Stimulated activated CD4-positive, alpha-beta T cell treated with anti-CD3 and anti-CD28 coated beads, Interleukin-4, amount 100 ng/mL, for 4 hours (primary cell): ENCODE measurements at places on chromosomes 2 and 18.

- no peak for DNase-seq
These were observed 56.5 kb downstream of the HPCAL1 start for GRCh38 chr2:10359246-10359645.

GRCh38 chr2:70113359-70114070 lies 26.2 kb downstream of the PCBP1 start:
- no peak for DNase-seq

- DNase-seq = no peak
These were observed 115.8 kb downstream of the CABLES1 start for GRCh38 chr18:23250893-23251656.

GRCh38 chr2:108579623-108580022 lies 45.4 kb downstream of the LIMS1 start:
- DNase-seq = no peak

- no peak for DNase-seq
These were observed 110.0 kb downstream of the HDAC4 start for GRCh38 chr2:239290618-239291474.

GRCh38 chr2:28670856-28671255 lies 80.8 kb upstream of the PPP1CB start:
- DNase-seq = no peak

DNA sequence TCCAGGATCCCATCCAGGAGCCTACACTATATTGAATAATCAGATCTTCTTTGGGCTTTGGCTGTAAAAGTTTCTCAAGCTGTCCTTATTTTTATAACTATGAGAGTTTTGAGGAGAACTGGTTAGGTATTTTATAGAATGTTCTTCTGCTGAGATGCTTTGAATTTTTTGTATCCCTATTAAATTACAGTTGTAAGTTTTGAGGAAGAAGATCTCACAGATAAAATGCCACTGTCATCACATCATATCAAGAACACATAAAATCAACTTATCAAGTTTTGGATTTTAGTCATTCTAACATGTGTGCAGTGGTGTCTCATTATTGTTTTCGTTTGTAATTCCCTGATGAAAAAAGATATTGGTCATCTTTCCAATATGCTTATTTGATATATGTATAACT lies 260.2 kb upstream of the COL3A1 start:
- DNase-seq = no peak

GRCh38 chr18:9916077-9916639 lies 2.3 kb downstream of the VAPA start:
- DNase-seq = no peak

GRCh38 chr18:13797157-13797611 lies 26.8 kb upstream of the MC5R start:
- no peak for DNase-seq

DNA sequence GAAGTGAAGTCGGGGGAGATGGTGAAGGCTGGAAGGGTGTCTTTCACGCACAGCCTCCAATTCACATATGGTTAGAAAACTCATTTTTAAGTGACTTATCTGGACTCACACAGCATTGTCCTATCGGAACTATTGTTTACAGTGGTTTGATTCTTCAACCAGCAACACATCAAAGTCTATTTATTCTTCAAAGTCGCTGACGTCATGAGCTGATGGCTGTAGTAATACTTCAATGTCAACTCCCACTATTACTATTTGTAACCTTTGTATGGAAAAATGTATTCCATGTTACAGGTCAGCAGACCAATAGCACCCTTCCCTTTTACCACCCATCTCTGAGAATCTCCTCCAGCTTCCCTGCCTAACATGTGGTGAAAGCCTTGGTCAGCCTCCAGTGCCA lies 47.8 kb upstream of the TMEM163 start:
- no peak for DNase-seq

DNA sequence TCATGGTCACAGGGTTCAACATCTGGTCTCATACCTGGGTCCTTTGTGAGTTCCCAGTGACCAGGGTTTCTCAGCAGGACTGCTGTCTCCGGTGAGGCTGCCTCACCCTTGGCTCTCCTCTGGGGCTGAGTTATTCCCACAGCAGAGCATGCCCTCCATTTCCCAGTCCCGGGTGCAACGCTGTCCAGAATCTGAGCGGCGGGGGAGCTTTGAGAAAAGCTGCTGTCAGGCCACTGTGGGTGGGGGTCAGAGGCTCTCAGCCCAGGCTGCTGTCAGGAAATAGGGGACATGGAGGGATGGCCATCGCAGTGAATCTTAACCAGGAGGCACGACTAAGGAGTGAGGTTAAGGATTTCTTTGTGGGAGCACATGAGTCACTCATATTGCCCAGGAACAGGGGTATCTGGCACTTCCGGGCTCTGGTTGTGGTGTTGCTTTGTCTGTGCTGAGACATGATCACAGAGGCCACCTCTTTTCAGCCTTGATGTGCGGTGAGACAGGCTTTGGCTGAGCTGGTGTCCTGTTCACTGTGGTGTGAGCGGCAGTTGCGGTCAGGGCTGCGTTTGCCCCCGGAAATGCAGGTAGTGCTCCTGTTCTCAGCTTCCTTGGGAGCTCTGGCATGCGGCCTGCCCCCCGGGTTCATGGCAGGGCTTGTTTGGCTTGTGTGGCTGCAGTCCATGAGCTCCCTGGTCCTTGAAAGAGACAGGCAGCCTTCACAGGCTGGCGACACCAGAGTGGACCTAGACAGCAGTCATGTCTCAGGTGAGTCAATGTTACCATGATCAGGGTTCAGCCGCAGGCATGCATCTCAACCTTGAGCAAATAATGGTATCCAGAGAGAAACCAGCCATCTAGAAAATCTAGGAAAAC lies 310.7 kb upstream of the MYT1L start:
- DNase-seq = no peak

GRCh38 chr2:118980022-118980421 lies 38.0 kb downstream of the MARCO start:
- no peak for DNase-seq

DNA sequence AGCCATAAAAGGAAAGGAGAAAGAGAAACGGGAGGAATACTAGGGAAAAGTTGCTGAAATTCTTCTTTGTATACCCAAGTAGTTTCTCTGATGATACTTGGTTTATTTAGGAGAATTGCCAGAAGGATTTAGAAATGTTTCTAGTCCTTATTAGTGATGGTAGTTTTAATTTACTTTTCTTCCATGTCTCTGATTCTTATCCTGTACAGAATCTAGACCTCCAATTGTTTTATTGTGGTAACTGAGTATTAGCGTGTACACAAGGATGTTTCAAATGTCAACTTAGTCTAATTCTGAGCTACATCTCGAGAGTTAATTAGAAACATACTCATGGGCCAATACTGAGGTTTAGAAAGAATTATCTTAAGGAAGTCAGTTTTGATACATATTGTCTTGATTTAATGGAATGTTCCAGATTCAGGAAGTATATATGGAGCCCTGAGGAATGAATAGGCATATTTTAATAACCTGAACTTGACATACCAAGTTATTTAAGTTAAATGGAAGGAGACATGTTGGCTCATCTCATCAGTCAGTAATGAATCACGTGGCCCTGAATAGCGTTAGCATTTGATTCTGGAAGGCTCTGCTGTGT lies 219.6 kb downstream of the LTBP1 start:
- DNase-seq = no peak

DNA sequence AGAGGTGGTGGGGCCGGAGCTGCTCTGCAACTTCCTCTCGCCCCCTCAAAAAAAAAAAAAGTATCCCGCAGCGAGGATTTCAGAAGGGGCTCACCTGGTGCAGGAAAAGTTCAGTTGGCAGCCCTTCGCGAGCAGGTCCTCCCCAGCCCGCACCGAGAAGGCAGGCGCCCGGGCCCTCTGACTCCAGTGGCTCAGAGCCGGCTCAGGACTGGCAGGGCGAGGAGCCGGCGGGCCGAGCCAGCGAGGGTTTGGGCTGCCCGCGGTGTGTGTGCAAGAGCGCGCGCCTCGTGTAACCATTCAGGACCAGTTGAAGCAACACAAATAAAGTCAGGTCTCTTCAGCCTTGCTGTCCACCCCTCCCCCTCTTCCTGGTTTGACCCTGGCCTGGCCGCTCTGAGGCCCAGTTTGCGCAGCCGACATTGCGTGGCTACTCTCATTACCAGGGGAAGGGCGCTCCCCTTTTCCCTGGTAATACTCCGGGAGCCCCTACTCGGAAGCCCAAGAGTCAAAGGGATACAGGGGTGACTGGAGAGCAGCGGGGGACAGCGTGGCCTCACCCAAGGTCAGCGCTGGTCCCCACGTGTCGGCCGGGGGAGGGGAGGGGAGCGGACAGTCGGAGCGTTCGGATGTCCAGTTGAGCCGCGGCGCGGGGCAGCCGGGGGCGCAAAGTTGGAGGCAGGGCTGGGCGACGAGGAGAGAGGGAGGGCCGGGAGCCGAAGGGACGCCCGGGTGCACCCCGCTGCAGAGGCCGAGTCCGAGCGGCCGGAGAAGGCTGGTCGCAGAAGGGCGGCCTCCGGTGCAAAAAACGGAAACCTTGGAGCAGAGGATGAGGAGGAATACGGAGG lies 12.3 kb downstream of the EN1 start:
- DNase-seq = no peak

- DNase-seq = no peak
These were observed 249.3 kb upstream of the GULP1 start for GRCh38 chr2:188042412-188042811.

- no peak for DNase-seq
These were observed 222.0 kb downstream of the LDLRAD4 start for GRCh38 chr18:13440277-13441248.

- no peak for DNase-seq
These were observed 155.7 kb downstream of the CELF4 start for GRCh38 chr18:37409878-37410277.

DNA sequence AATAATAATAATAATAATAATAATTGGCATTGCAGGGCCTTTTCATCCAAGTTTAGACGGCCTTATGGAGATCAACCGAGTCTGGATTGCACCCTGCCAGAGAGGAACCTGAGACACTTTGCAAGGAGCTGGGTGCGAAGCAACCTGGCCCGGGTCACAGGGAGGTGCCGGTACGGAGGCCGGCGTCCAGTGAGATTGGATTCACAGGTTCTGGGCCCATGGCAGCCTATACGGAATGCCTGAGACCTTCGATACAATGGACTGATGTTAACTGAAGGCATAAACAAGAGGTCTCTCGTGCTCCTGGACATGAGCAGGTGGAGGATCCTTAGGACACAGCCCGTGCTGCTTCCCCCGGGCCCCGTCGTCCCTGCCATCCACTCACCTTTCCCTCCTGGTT lies 416.5 kb upstream of the SALL3 start:
- DNase-seq = no peak

DNA sequence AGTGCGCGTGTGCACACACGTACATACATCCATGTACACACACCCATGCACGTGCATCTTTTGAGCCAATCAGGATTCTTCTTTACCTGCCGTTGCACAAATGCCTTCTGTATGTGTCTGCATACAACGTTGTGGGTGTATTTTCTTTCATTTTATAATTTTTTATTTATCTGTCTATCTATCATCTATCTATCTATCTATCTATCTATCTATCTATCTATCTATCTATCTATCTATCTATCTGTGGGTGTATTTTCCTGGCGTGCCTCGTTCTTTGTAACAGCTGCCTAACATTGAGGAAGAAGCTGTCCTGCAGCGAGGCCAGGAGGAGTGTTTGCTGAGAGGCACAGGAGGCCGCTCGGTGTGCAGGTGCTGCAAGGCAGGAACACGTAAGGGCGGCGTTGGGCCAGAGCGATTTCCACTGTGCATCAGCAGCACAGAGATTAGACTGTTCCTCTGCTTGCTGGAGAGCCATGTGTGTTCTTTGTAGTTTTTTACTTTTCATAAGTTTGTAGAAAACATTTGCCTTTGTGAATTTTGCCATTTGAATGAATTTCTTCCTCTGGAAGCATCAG lies 84.4 kb downstream of the DGKD start:
- DNase-seq = no peak

DNA sequence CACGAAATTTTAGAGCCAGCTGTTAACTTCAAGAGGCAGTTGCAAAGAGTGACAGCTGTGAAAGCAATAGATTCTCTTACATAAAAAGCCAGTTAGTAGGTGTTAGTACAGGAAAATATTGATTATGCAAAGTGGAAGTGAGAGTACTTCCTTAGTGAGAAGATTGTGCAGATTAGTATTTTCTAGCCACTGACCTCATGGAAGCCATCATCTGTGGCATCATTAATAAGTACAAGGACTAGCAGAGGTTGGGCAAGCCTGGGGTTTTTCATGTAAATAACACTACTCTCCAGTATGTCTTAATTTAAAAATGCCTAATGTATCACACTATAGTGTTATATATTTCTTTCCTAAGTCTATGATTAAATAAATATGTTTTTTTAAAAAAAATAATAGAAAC lies 166.2 kb upstream of the DTNA start:
- DNase-seq = no peak

- no peak for DNase-seq
These were observed 6.9 kb upstream of the ZEB2 start for GRCh38 chr2:144526831-144527230.

DNA sequence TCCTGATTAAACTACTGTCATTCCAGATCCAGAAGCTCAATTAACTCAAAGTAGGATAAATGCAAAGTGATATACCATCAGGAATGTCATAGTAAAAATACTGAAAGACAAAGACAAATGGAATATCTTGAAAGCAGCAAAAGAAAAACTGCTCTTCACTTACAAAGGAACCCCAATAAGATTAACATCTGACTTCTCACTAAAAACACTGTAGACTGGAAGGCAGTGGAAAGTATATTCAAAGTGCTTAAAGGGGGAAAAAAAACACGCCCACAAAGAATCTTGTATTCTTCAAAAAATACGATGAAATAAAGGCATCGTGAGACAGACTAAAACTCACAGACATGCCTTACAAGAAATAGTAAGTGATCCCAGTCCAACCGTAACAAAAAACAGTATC lies 195.7 kb downstream of the DOK6 start:
- DNase-seq = no peak

- no peak for DNase-seq
These were observed 189.3 kb downstream of the SH3RF3 start for GRCh38 chr2:109318150-109318948.

- no peak for DNase-seq
These were observed 93.4 kb downstream of the MYO3B start for GRCh38 chr2:170271340-170271739.

GRCh38 chr18:80126797-80127196 lies 17.7 kb downstream of the ADNP2 start:
- DNase-seq = no peak

GRCh38 chr2:3098231-3098630 lies 279.4 kb downstream of the EIPR1 start:
- DNase-seq = no peak

DNA sequence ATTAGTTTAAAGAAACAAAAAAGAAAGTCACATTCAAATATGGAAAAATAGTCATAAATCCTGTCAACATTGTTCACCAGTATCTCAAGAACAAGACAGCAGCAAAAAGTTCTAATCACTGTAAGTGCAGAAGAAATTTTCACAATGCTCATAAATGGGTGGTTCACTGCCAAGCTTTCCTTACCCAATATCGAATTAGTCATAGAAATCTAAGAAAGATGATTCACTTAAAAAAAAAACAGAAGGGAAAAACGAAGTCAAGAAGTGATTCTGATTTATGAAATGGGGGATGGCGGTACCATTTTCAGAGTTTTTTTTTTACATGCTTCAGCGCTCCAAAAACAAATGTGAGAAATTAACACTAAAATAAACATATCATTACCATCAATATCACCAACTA lies 156.7 kb downstream of the EXOC6B start:
- no peak for DNase-seq

- DNase-seq = no peak
These were observed 90.7 kb upstream of the TFPI start for GRCh38 chr2:187644981-187645380.

GRCh38 chr2:10987861-10988260 lies 76.1 kb downstream of the KCNF1 start:
- DNase-seq = no peak

GRCh38 chr2:67255933-67256615 lies 141.1 kb upstream of the ETAA1 start:
- no peak for DNase-seq
